Hematopoietic multipotent progenitor cell treated with erythropoietin and hydrocortisone succinate and interleukin-3 and kit ligand, for 6 days (in vitro differentiated cells): ENCODE measurements at places on chromosomes 4 and X.

GRCh38 chr4:22720091-22720490, 27.4 kb downstream of the GBA3 start:
- DNase-seq = no peak

DNA sequence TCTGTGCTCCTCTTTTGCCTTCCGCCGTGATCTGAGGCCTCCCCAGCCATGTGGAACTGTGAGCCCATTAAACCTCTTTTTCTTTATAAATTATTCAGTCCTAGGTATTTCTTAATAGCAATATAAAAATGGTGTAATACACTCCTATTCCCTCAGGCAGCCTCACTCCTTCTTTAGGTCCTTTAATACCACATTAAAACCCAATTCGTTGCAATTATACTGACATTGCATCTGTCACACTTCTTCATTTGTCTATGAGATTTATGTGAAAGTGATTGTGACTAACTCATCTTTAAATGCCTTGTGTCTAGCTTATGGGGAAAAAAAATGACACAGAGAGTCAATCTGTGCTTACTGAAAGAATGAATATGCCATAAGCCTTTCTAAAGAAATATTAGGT, 1035.2 kb upstream of the SLIT2 start:
- no peak for DNase-seq

DNA sequence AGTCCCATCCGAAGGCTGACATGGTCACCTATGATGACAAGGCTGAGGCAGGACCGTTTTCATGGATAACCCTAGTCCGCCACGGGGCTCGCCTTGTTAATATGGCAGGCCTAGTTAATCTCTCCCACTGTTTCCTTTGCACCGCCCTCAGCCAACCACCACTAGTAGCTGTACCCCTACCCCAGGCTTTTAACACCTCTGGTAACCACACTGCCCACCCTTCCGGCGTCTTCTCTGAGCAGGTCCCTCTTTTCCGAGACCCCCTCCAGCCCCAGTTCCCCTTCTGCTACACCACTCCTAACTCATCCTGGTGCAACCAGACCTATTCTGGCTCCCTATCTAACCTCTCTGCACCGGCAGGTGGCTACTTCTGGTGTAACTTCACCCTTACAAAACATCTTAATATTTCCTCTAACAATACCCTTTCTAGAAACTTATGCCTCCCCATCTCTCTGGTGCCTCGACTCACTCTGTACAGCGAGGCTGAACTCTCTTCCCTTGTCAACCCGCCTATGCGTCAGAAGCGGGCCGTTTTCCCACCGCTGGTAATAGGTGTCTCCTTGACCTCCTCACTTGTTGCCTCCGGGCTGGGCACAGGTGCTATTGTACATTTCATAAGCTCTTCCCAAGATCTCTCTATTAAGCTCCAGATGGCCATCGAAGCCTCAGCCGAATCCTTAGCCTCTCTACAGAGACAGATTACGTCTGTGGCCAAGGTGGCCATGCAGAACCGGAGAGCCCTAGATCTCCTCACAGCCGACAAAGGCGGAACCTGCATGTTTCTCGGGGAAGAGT, 964.4 kb downstream of the RPA4 start:
- no peak for DNase-seq

GRCh38 chrX:67613366-67613765, 69.5 kb downstream of the AR start:
- DNase-seq = no peak

DNA sequence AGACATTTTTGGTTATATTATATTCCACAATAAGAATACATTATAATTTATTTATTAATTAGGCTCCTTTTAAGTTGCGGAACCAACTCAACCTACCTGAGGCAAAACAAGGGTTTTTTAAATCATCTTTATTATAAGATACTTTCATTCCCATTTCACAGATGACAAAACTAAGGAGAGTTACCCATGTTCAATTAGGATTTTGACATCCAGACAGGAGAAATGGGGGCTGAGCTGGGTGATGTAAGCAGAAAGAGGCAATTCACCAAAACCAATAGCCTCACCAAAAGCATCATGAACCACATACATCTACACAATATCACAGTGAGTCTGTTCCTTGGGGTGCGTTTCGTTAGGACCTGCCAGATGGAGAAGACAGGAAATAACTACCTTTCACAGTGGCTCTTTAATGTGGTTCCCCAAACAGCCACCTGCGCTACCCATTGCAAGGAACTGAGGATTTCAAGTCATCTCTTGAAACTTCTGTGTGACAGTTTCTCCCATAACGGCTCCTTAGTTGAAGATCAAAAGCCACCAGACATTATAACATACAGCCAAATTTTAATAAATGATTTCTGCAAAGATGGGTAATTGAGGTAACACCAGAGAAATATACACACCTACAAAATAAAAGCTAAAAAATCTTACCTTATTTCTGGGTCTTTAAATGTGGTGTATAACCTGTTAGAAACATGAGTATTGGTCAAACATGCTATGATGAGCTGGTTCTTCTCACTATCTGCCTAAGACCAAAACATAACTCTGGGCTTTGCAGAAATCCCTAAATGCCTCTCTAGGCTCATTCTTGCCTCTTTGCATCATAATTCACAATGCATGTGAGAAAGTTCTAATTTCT, 190.6 kb upstream of the LEF1 start:
- DNase-seq = peak; percentile 45

DNA sequence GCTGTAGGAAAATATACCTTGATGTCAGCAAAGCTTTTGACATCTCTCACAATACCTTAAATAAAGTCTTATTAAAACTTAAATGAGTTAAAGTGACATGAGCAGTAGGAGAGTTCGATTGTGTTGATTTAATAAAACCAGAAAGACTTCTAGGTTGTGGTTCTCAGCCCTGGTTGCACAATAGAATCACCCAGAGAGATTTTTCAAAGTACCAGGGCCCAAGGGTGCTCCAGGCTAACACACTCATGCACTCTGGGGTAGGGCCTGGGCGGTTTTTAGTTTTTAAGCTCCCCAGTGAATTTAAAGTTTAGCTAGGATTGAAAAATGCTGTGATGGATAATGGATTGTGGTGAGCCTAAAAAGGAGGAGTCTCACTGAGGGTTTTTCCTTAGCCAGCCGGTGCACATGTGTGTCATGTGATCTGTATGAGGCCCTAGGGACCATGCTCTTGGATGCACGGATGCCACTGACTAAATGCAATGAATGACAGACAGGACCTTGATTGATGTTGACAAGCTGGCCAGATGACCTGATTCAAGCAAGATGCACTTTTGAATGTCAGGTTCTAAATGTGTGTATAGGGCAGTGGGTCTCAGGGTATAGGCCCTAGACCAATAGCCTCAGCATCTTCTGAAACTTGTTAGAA, 185.0 kb downstream of the PTTG2 start:
- DNase-seq = no peak
